ENCODE measurements at places on chromosomes 1 and 21.
A peak's percentile ranks its signal among the peaks of the same experiment; 100 is the strongest.

- no peak for DNase-seq
Measured at GRCh38 chr1:6511561-6512244, 20.2 kb upstream of the PLEKHG5 start.

- no peak for DNase-seq
Measured at GRCh38 chr1:55926906-55927471, 652.4 kb downstream of the PLPP3 start.

DNA sequence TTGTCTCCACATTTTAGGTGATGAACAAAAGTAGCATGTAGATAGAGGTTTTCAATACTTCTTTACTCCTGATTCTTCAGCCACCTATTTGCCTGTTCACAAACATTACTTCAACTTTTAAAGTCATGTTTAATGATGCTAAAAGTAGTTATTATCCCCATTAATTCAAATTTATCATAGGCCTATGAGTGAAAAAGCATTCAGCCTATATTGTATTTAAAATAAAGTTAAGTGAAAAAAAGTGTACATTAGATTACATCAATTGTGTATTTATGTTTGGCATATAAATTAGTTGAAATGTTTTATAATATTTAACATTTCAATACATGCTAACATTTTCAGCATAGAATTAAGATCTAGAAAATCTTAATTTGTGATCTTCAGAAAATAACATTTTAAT is 10.5 kb downstream of the CDKN2C start:
- DNase-seq, result no peak

GRCh38 chr21:29053011-29053553 is 20.4 kb downstream of the CCT8 start:
- DNase-seq, result no peak

DNA sequence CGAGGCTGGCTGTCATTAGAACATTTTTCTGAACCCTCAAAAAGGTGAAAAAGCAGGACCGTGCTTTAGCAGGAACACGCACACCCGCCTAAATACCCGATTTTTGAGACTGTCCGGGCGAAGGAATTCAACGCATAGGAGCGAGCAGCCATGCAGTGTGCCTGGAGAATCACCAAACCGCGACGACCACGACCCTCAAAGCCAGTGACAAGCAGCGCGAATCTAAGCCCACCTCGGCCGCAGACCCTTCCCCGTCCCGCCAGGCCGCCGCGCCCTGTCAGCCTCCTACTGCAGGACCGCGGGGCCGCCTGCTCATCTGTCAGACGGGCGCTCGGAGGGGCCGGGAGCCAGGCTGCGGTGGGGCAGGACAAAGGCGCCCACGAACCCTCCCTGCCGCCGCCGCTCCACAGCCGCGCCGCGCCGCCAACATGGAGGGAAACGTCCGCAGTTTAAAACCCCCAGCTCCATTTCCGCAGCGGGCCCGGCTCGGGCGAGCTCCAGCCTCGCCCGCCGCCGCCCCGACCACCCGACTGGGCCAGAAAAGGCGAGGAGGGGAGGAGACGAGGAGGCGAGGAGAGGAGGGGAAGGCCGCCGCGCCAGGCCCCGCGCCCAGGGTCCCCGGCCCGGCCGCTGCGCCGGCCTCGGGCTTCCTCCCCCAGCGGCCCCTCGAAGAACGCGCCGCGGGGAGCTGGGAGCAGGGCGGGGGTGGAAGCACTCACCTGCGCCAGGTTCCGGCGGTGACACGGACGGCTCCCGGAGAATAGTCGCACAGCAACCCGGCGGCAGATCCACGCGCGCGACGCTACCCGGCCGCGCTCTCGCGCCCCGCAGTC is at the start of gene LBR:
LBR (minus strand) TSS at position 804 of the 833 bp plus-strand sequence. CDS start 3,963 bp downstream, outside the sequence.
- peak; percentile 7 for DNase-seq
